ENCODE measurements at places on chromosomes 12 and 14.

GRCh38 chr14:75519826-75520728 lies 2.2 kb upstream of the BATF start:
- DNase-seq = no peak

DNA sequence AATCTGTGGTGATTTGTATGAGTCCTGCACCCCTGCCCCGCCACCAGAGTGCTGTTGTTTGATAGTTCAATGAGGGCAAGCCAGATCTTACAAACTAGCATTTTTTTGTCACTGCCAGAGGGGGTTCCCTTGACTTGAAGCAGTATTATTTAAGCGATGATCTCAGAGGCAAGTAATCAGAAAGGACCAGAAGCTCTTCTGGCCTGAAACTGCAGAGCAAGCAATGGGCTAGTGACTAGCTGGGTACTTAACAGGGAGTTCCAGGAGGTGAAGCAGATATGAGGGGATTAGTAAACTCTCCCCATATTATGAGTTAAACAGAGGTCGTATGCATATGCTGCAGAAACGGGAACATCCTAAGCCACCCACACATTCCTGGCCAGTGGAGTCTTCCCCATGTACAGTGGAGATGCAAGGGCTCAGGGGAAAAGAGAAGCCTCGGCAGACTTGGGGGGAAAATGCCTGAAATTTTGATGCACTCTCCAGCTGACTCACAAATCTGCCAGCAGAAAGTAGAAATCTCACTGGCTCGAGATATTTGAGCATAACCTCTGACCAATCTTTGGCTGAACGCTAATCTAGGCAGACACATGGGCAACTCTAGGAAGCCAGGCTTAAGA lies 8.3 kb upstream of the CRACR2A start:
- DNase-seq = no peak

DNA sequence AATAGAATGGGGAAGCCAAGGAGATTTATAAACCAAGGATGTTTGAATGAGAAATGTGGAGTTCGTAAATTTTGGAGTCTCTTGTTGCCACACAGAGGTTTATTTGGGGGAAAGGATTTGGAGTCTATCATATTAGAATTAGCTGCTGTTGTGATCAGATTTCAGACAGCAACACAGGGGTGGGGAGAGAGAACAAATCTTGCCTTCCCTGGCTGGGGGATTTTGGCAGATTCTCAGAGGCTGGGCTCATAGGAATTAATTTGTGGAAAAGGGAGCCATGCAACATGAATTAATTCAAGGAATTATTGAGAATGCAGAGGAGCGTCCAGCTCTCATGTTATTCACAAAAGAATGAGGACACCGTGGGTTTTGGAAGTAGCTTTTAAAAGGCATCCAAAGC lies 73.9 kb upstream of the PRMT8 start:
- no peak for DNase-seq

- no peak for DNase-seq
Observed at GRCh38 chr12:12779529-12779928, 5.9 kb upstream of the APOLD1 start.

DNA sequence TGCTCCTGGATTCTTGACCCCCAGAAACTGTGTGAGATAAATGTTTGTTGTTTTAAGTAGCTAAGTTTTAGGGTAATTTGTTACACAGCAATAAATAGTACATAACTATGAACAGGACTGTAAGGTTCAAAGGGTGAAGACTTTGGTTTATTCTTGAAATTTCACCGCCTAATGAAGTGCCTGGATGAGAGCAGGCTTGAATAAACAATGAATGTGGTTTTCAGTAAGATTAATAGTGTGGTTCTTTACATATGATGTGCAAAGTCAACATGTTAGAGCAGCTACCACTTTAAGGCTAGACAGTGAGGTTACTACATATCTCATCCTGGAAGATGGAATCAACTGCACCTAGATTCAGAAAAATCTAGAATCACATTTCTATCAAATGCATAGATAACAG lies 145.2 kb upstream of the BTG1 start:
- DNase-seq = no peak

DNA sequence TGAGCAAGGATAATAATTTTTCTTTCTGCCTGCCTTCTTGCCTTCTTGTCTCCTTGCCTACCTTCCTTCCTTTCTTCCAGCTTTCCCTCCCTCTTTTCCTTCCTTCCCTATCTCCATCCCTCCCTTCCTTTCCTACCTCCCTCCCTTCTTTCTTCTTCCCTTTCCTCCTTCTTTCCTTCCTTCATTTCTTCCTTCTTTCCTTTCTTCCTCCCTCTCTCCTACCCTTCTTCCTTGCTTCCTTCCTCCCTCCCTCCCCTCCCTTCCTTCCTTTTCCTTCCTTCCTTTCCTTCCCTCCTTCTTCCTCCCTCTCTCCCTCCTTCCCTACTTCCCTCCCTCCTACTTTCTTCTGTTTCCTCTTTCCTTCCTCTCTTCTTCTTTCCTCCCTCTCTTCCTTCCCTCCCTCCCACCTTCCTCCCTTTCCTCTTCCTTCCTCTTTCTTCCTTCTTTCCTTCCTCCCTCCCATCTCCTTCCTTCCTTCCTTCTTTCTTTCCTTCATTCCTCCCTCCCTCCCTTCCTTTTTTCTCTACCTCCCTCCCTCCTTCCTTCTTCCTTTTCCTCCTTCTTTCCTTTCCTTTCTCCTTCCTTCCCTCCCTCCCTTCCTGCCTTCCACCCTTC lies 329.8 kb downstream of the APAF1 start:
- DNase-seq = no peak

DNA sequence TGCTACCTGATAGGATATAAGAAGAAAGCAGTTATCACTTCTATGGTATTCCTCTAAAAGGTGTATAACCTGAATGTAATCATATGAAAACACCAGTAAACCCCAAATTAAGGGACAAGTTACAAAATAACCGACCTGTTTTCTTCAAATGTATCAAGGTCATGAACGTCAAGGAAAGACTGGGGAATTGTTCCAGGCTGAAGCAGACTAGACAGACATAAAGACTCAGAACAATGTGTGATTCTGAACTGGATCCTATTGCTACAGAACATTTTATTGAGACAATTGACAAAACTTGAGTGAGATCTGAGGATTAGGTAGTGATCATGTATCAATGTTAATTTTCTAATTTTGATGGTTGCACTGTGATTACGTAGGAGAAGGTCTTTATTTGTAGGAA lies 15.4 kb upstream of the LRP6 start:
- DNase-seq = no peak

DNA sequence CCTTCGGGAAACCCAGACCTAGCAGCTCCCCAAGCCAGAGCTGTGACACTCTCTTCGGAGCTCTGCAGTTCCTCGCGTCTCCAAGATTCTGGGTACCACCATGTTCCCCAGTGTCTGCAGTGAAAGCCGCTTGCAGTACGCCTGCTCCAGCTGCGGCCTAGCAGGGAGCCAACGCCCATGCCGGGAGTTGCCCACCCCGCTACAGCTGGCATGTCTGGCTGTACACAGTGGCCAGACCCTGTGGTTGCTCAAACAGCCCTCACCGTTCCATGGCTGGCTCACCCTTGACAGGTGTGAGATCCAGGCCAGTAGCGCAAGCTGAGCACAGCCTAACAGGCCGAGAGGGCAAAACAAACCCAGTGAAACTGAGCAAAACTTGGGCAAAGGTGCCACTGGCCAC lies 503.8 kb upstream of the RPL10L start:
- no peak for DNase-seq
